ENCODE measurements at places on chromosomes 5 and 9. TPM values are rescaled to one million over a fixed set of nuclear protein-coding genes. Genes with fewer than 3 reads are reported as not detected.
A peak's percentile ranks its signal among the peaks of the same experiment; 100 is the strongest.

GRCh38 chr5:143676802-143677201 is 135.2 kb upstream of the HMHB1 start:
- no peak for DNase-seq

DNA sequence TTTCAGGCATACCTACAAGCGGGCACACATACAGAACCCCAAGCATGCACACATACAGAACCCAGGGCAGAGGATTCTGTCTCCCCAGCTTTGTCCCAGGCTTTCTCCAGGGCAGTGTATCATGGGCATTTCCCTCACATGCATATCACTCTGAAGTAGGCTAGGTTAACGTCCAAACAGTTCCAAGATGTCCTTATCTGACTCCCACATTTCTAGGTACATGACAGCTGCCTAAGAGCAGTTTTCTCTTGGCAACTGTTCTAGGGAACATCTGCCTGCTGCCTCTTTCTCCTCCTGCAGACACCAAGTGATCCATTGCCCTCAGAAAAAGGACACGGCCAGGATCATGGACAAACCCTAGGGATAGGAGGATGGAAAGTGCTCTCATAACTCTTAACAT is 84.9 kb upstream of the NR3C1 start:
- no peak for DNase-seq

DNA sequence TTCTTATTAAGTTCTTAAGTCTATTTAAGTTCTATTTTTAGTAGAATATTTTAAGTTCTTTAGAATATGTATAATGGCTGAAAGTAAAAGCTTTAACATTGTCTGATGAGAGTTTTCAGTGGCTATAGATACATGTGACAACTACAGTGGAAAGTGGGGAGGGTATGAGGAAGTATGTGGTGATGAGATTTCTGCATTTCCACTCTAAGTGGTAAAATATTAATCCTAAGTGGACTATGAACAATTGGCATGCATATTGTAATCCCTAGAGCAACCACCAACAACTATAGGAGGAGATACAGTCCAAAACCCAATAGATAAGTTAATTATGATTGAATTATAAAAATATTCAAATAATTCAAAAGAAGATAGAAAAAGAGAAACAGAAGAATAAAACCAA is 183.6 kb downstream of the GADD45G start:
- no peak for DNase-seq

GRCh38 chr5:59893429-59894227 is at the start of gene PDE4D:
Gene PDE4D (minus strand): TSS chr5:59893726.
- DNase-seq: peak; percentile 77

The CCDC183 gene
- 0.49 TPM for total RNA-seq

GRCh38 chr9:83932851-83933250 is 11.6 kb upstream of the KIF27 start:
- DNase-seq: no peak

DNA sequence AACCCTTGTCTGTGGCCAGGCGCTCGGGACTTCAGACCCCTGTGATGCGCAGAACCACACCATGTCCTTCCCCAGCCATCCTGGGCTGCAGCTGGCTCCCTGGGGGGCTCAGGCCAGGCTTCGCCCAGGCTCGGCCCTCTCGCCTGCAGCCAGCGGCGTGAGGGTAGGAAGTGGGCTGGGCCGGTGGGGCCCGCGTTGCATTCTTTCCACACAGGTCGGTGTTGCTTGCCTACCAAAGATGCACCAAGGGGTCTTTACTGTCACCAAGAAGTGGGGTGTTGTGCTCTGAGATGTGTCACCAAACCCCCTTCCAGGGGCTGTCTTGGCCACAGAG is 48.3 kb upstream of the RNF130 start:
- no peak for DNase-seq
